Fibroblast of villous mesenchyme (primary cell): ENCODE measurements at places on chromosomes 16 and 17.

DNA sequence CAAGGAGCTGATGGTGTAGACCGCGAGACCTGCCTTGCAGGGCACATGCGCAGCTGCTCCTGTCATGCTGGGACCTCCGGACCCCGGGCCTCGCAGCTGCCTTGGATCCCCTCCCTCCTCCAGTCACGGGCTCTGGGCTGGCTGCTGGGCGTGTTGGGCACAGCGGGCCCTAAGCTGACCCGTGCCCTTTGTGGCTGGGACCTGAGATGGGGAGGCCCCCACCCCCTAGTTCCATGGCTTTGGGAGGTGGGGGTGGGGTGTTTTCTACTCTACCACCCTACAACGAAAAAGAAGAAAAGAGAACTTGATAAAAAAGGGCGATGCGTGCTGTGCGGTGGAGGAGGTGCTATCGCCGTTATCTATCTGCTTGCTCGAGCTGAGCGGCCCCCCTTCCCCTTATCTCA is 14.5 kb downstream of the ZFPM1 start:
- DNase-seq, result no peak

DNA sequence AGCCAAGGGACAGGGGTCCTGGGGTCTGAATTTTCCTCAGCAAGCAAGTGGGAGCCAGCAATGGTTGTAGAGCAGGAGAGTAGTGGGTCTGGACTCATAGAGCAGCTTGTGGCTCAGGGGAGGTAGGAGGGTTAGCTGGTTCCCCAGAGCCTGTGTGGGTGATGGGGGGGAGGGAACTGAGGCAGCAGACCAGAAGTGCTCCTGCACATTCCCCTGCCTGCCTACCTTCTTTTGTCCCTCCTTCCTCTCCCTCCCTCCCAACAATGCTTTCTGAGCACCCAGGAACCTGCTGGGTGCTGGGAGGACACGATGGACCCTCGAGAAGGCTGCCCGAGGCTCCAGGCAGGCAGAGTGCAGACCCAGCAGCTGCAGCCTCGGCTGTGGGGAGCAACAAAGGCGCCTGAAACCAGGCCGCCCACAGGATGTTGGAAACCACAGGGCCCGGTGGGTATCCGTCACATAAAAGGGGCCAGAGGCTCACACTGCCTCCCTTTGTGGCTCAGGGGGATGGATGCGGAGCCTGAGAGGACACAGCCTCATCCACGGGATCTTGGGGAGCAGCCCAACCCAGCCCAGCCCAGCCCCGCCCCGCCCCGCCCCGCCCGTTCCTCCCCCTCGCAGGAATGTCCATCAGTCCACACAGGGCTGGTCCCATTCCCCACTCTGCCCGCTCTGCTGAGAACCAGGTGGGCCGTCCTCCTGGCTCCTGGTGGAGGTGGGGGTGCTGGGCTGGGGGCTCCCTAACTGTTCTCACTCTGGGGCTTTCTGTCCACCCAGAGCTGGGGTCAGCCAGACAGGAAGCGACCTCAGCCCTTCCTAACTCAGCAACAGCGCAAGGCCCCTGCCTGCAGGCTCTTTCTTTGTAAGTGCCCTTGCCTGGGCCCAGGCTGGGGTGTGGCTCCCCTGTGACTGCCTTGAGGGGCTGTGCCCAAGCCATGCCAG is 1.7 kb upstream of the NLRC3 start:
- DNase-seq, result no peak

- no peak for DNase-seq
Observed at GRCh38 chr17:42387661-42388380, 421 bp downstream of the STAT3 start.

- no peak for DNase-seq
Observed at GRCh38 chr17:57082441-57082840, 2.6 kb upstream of the AKAP1 start.

DNA sequence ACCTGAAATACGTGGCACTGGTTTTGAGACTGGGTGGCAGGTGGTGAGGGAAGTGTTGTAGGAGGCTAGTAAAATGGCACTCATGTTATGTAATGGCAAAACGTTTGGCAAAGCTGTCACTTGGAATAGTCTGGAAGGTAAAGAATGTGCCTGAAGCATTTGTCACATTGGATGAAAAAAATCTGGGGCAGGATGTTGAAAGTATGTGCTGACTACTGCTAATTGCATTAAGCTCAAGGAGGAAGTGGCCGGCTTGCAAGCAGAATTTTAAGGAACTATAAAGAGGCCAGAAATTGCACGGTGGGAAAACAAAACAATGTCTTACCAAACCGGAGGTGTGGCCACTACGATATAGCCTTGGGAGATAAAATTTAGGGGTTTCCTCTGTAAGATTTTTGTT is 26.6 kb upstream of the NLRP1 start:
- DNase-seq, result no peak

DNA sequence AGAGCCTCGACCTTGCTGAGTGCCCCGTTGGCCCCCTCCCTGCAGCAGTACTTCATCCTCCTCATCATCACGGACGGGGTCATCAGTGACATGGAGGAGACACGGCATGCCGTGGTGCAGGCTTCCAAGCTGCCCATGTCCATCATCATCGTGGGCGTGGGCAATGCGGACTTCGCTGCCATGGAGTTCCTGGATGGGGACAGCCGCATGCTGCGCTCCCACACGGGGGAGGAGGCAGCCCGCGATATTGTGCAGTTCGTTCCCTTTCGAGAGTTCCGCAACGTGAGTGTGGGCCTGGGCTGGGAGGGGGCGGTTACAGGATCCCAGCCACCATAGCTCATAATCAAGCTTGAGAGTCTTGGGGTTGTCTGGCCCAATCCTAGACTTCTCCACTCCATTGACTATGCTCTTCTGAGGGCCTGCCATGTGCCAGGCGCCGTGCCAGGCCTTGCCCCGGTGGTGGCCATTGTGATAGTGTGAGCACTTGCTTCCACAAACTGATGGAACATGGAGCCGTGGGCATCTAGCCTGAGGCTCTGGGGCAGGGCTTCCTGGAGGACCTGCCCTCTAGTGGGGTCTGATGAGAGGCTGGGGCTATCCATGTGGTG is 39.7 kb downstream of the PSME3IP1 start:
- DNase-seq, result no peak

GRCh38 chr17:76657505-76658241 is 14.1 kb upstream of the ST6GALNAC1 start:
- no peak for DNase-seq

DNA sequence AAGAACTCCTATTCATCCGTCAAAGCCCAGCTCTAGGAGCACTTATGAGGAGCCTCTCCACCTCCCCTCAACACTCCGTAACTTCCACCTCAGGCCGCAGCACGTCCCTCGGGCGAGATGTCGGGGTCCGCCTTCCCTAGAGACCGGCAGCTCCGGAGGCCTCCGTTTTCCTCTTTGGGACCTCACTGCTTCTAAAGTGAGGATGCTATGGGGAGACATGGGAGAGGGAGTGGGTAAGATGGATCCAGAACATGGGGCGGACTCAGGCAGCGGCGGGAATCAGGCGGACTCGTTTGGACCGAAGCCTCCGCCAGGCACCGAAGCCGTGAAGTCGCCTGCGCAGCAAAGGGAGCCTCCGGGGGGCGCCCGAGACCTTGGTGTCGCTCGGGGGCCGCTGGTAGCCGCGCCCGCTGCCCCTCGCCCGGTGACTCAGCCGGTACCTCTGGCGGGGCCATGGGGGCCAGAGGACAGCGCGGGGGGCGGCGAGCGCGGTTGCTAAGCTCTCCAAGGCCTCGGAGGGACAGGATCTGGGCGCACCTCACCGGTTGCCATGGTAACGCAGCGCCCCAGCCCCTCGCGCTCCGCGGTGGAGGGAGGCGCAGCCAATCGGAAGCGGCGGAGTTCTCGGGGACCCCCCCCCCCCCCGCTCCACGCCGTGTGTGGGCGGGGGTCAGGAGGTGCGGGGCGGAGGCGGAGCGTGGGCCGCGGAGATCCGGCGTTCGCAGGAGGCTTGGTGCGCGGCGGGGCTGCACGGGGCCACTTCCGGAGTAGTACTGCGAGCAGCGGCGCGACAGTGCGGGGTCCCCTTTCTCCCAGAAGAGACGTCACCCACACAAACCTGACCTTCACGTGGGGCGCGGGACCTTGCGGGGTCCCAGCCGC is 1.3 kb upstream of the HIC1 start:
- peak; percentile 82 for DNase-seq

DNA sequence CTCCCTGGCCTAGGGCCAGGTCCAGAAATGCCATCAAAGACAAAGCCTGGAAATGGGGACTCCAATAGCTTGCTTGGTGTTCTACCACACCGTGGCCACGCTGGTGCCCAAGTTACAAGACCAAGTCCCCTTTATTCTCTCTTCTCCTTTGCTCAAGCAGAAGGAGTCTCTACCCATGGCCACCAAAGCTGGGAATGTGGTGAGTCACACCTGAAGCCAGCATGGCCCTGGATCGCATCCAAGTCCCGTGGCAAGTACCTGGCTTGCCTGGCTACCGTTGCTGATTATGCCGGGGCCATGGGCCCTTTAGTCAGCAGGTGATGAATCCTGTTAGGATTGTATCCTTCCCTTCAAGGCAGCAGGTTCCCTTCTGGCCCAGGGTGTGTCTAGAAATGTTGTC is 260.0 kb downstream of the HAPSTR1 start:
- no peak for DNase-seq

GRCh38 chr17:29855686-29856085 is 74.3 kb downstream of the SSH2 start:
- DNase-seq, result peak; percentile 88

DNA sequence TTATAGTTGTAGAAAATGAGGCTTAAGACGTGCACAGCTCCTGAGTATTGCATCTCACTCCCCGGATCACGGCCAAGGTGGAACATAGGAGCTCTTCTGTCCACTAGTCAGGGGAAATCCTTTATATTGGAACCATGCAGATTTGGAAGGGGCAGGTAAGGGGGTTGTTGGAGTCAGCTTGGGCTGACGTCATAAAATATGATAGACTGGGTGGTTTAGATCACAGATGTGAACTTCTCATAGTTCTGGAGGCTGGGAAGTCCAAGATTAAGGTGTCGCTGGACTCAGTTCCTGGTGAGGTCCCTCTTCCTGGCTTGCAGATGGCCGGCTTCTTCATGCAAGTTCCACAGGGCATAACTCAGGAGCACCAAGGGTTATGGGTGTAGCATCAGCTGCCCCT is 5.6 kb downstream of the CACNG4 start:
- DNase-seq, result no peak

- DNase-seq, result no peak
Observed at GRCh38 chr17:15513058-15513791, 45.8 kb upstream of the CDRT4 start.

GRCh38 chr17:574061-574460 is 140.6 kb downstream of the VPS53 start:
- DNase-seq, result no peak

DNA sequence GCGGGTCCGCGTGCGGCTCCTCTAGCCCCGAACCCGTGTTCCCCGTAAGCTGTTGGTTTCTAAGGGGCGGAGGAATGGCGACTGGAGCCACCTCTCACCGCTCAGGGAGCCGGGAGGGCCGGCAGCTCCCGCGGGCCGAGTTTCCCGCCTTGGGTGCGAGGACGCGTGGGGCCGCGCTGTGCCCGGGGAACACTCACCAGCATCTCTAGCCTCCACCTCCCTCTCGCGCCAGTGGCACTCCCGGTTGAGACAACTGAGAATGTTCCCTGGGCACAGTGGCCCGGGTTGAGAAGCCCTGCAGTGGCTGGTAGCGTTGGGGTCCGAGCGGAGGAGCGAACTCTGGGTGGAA is 560 bp downstream of the TELO2 start:
- DNase-seq, result peak; percentile 9

- DNase-seq, result no peak
Observed at GRCh38 chr16:66152181-66152580, 214.3 kb upstream of the CDH5 start.

DNA sequence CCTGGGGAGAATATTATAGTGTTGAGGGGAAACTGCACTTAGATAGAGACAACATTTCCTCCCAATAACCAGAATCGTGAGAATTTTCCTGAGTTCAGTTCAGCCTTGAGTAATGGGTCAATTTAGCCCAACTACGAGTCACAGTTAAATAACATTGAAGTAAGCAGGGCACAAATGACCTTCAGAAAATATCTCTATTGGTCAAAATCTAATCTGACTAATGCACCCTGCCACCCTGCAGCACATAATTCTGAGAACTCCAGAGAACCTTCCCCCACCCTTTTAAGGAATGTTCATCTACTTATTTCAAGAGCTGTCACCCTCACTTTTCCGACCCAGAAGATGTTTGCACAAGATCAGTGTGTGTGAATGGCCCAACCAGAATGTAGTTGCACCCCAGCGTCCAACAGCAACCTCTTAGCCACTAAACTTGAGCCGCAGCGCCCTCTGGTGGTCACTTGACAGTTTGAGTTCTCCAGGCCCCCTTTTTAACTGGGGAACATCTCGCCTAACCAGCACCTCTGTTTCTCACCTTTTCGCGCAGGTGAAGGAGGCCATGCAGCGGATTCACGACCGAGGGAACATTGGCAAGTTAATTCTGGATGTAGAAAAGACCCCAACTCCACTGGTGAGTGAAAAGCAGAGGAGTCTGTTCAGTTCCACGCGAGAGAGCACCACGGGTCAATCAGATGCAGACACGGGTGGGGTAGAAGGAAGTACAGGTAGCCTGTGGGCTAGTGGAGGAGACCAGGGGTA is 50.9 kb upstream of the CLEC3A start:
- DNase-seq, result peak; percentile 85

- DNase-seq, result peak; percentile 85
Observed at GRCh38 chr16:57000271-57001025, 11.1 kb downstream of the NLRC5 start.

DNA sequence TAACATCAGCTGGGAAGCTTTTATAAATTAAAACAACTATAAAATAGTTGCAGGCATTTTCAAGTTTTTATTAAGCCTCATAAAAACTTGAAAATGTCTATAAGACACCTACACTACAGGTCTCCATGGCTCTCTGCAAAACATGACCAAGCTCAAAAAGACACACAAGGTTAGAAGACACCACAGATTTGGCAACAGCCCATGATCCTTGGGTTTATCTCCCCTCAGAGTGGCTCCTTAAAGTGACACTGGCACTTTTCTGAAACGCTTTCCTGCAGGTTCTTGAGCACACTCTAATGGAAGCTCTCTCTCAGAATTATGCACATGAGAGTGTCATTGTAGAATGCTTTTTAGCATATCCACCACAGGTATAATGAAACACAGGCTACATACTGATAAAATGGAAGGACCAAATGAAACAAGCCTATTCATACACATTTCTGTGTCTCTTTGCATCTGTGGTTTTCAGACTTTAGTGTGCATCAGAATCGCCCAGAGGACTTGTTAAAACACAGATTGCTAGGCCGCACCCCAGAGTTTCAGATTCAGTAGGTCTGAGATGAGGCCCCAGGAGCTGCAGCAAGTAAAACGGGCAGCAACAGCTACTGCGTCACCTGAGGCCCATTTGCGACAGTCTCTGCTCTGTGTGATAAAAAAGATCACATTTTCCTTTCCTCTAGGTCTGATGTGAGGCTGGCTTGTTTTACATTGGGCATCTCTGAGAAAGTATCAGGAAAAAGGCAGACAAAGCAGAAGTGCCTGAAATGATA is 75.0 kb upstream of the WSB1 start:
- no peak for DNase-seq

GRCh38 chr16:68700120-68700519 is 37.0 kb upstream of the CDH1 start:
- DNase-seq, result peak; percentile 17
